ENCODE measurements at places on chromosomes 4 and X.

GRCh38 chr4:123350191-123350544, 46.4 kb upstream of the SPRY1 start:
- DNase-seq, result no peak

DNA sequence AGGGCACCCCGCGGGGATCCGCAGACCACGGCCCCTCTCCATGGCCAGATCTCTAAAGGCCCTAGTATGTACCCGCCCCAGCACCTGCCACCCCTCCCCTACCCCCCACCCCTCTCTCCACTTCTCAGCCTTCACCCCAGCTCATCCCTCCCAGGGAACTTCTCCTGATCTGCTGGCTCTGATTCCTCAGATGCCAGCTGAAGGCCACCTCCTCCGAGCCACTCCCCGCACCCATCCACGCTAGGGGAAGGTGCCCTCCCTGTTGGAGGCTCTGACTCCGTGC, 11.9 kb downstream of the PSAPL1 start:
- DNase-seq, result no peak

GRCh38 chr4:138949866-138950265, 65.7 kb upstream of the NOCT start:
- no peak for DNase-seq

- no peak for DNase-seq
Measured at GRCh38 chrX:72715546-72715945, 1.4 kb upstream of the PHKA1 start.

GRCh38 chr4:89906316-89906715, 11.7 kb downstream of the MMRN1 start:
- no peak for DNase-seq

DNA sequence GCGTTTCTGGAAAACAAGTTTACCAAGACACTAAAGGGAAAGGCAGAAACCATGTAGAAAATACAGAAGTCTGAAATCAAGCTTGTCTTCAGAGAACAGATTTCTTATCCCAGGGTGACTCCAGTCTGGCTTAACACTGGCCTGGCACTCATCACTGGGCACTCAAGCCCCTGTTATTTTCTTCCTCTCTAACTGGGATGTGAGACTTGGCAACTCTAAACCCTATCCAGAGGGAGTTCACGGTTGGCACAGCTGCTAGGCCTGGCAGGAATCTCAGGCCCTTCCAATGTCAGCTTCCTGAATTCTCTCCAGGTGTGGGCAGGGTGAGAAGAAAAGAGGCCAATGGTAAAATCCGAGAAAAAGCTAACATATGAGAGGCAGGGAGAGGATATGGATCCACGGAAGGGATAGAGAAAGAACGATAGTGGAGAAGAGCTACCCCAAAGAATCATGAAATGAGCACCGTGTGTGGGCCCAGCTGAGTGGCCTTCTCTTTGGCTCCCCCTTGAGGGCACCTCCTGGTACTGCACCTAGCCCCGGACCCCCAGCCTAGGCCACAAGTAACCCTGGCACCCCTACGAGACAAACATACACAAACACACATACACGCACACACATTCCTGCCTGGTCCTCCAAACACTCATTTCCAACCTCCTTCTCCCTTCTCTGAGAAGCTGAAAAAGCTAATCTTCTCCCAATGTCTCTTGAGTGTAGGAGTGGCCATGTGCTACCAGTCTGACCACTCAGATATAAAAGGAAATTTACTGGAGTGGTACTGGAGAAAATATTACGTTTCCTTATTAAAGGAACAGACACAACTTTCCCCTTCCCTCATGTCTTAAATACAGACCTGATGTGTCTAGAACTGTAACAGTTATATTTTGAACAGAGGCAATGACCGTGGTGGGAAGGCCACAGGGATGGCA, 16.6 kb upstream of the PTCHD1 start:
- DNase-seq, result no peak

GRCh38 chrX:12986886-12987285, 12.0 kb downstream of the TMSB4X start:
- DNase-seq, result no peak

- DNase-seq, result no peak
Measured at GRCh38 chrX:44080083-44080482, 106.9 kb upstream of the NDP start.

DNA sequence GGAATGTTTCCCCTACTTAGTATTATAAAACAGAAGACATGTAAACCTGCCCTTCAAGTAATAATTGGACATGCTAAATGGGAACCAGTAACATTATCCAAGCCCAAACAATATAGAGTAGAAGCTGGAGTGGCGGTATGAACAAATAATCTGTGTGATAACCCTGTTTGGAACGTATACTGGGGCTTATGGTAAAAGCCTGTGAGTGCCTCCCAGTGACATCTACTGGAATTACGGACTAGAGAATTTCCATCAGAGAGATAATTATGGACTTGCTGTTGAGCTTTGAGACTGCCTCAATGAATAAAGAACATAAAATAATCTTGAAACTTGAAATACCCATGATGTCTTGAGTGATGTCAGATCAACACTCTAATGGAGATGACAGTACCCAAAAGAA, 406.3 kb upstream of the GRIA3 start:
- no peak for DNase-seq

DNA sequence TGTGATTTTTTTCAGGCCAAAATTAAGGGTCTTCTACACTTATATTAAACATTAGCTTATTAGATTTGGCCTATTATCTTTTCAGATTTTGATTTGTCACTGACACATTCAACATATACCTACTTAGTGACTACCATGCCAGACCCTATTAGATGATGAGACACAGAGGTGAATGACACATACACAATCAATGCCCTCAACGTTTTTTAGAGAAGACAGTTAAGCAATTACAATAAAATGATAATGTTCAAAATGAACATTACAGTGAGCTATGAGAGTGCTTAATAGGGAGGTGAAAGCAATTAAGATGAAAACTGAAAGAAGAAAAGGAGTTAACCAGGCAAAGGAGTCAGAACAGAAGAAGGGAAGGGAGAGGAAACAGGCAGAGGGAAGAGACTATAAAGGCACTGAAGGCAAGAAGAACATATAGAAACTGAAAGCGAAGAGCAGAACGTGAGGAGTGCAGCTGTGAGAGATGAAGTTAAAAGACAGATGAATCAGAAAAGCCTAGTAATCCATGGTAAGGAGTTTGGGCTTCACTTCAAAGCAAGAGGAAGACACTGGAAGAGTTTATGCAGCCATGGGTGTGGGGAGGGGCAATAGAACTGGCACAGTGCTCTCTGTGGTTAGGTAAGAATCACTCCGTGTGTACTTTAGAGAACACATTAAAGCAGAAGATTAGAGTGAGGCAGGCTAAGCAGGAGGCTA, 119.0 kb downstream of the REELD1 start:
- DNase-seq, result no peak

- DNase-seq, result no peak
Measured at GRCh38 chr4:127624173-127624572, 8.6 kb upstream of the INTU start.

DNA sequence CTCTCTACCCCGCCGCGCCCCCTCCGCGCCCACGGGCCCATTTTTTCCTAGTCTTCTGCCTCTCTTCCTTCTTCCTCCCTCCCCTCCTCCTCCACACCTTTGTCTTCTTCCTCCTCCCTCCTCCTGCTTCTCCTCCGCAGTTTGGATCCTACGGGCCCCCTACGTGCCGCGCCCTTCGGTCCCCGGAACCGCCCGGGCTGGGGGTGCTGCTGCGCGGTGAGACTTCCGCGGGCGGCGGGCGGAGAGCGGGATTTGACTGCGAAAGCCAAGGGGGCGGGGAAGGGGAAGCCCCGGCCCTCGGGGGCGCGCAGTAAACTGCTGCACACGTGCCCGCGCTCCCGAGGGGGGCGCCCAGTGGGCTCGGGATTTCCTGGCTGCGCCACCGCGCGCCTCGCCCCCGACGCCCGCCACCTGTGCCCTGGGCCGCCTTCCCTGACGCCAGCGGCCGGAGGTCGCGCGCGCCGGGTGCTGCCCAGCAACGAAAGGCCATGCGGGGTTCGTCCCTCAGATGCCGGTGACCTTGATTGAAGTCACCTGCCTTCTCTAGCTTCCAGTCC, 3.3 kb upstream of the NKX3-2 start:
- no peak for DNase-seq

DNA sequence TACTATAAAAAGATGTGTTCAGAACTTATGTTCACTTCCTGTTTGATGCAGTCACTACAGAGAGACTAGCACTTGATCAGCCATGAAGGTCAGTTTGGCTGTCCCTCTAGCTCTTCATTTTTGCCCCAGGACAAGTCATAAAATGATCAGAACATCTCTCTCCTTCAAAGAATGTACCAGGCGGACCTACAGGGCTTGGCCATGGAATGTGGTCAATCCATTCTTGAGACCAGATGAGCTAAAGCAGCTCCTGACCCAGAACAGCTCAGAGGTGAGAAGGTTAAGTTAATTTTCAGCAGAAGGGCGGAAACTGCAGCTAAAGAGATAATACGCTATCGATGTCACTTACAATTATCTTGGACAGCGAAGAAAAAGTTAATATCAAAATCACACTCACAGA, 49.2 kb upstream of the TAB3 start:
- no peak for DNase-seq

GRCh38 chr4:84503495-84504437, 4.7 kb upstream of the NKX6-1 start:
- DNase-seq, result peak; percentile 3

GRCh38 chr4:110621839-110622751, 782 bp downstream of the PITX2 start:
- DNase-seq, result no peak

GRCh38 chrX:17986440-17986839, 125.3 kb upstream of the RAI2 start:
- DNase-seq, result no peak

DNA sequence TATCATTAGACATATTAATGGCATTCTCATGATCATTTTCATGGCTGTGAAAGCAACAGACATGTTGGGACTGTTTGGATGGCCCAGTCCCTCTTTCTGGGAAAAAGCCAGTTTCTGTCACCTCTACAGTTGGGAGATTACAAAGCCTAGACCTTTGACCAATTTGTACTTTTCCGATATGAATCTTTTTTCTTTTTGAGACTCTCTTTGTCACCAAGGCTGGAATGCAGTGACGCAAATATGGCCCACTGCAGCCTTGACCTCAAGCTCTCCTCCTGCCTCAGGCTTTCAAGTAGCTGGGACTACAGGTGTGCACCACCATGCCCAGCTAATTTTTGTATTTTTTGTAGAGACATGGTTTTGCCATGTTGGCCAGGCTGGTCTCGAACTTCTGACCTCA, 9.4 kb downstream of the TBC1D25 start:
- DNase-seq, result no peak

- no peak for DNase-seq
Measured at GRCh38 chr4:8290701-8290970, 21.1 kb downstream of the HTRA3 start.

DNA sequence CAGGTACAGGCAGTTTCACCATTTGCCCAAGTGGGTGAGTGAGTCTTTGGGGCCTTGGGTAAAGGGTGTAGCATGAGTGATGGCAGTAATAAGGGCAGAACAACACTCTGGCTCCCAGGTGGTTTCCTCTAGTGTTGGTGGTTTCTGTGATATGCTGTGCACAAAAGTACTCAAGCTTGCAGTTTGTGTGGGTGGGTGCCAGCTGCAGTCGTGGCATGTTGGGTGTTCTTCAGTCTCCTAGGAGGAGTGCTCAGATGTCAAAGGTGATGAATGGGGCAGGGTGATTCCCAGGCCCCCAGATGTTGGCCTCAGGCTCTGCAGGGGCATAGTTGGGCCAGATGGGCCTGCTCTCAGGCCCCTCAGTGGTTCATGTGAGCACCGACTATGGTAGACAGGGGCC, 166.1 kb upstream of the KLF8 start:
- DNase-seq, result no peak

- no peak for DNase-seq
Measured at GRCh38 chrX:119190091-119190681, 45.9 kb upstream of the PGRMC1 start.

DNA sequence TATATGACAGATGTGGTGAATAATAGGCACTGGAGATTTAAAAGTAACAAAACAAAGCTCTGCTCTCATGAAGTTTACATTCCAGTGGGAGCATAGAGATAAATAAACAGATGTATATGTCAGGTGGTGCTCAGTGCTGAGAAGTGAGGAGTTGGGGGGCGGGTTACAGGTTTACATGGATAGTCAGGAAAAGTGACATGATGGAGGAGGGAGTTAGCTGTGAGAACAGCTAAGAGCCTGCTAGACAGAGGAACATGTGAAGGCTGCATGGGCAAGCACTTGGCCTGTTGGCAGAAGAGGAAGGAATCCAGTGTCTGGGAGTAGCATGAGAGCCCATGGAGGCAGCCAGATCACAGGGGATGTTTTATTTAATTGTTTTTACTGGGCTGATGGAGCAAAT, 10.2 kb upstream of the TMEM156 start:
- no peak for DNase-seq

GRCh38 chr4:156889616-156890594, 81.7 kb downstream of the PDGFC start:
- no peak for DNase-seq
